ENCODE measurements at places on chromosomes 7 and 10.

- DNase-seq, result no peak
Measured at GRCh38 chr10:98169379-98169778, 34.9 kb downstream of the R3HCC1L start.

DNA sequence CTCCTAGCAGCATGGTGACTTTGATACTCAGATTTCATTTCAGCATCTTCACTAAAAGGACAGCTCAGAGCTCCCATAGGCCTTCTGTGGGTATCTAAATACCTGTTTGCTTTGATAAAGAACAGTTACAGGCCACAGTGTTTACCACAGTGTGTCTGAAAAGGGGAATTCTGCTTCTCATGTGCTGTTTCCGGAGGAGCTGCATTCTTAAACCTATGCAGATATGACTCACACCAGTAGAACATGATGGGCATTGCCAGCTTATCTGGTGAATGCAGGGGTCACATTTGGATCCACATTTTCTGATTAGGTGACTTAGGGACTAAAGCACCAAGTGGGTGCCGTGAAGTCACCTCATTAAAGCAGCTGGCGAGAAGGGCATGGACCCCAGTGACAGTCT is 52.6 kb downstream of the TRRAP start:
- DNase-seq, result no peak

- DNase-seq, result no peak
Measured at GRCh38 chr10:73810358-73810734, 1.1 kb downstream of the NDST2 start.

GRCh38 chr7:137791930-137792329 is 54.8 kb downstream of the DGKI start:
- DNase-seq, result no peak

GRCh38 chr10:127527891-127528290 is 21.2 kb upstream of the NPS start:
- no peak for DNase-seq

DNA sequence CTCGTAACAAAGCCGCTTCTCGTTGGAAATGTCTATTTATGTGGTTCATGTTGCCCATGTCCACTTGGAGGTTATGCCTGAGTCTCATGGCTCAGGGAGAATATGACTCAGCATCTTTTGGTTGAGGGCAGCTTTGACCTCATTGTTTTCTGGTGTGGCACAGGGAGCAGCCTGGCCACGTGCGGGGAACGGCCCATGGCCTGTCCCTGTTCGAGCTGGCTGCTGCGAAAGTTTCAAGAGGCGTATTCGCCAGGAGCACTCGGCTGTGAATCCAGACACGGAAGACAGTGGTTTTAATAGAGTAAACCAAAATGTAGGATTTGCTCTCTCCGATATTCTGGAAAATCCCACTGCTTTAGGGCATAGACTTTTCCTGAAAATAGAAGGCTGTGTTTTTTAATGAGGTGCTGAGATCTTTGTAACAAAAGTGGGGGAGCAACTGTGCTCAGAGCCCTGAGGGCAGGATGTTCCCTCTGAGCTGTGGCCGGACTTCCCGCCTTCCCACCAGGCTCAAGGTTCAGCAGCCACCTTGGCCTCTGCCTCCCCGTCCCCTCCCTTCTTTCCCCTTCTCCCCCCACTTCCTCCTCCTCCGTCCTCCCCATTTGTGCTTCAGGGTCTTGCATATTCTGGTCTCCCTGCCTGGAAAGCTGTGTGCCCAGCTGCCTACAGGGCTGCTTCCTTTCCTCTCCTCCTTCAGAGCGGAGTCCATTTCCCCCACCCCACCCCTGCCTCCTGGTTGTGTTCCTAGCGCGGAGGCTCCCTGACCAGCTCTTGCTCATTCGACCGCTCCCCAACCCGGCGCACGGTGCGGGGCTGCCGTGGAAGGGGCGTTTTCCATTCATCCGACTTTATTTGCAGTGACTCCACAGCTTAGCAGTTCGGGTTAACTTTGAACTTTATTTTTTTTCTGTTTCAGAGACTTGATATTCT is 642.0 kb downstream of the SDK1 start:
- no peak for DNase-seq

GRCh38 chr7:113491305-113491704 is 373.0 kb upstream of the SMIM30 start:
- no peak for DNase-seq

GRCh38 chr10:46247808-46248569 is 38.8 kb upstream of the ANTXRL start:
- DNase-seq, result peak; percentile 48

DNA sequence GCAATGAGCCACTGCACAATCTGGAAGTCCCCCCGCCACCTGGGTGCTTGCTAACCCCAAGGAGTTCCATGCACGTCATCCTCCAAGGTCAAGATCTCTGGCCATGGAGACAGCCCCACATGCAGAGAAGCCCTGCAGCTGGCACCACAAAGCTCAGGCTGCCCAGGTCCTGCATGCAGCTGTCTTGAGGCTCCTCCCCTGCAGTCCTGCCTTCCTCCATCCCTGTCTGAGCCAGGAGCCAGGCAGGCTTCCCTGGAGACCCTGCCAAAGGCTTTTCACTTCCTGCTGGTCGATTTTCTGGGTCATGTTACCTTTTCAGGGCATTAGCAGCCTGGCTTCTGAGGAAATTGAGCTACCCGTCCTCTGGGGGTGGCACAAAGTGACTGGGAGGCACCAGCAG is 12.5 kb upstream of the TMEM72 start:
- DNase-seq, result peak; percentile 50

GRCh38 chr10:112203328-112204076 is 19.9 kb upstream of the GPAM start:
- DNase-seq, result no peak

- peak; percentile 28 for DNase-seq
Measured at GRCh38 chr10:944034-944831, 12.7 kb upstream of the LARP4B start.
